ENCODE measurements at places on chromosomes 2 and 18.

DNA sequence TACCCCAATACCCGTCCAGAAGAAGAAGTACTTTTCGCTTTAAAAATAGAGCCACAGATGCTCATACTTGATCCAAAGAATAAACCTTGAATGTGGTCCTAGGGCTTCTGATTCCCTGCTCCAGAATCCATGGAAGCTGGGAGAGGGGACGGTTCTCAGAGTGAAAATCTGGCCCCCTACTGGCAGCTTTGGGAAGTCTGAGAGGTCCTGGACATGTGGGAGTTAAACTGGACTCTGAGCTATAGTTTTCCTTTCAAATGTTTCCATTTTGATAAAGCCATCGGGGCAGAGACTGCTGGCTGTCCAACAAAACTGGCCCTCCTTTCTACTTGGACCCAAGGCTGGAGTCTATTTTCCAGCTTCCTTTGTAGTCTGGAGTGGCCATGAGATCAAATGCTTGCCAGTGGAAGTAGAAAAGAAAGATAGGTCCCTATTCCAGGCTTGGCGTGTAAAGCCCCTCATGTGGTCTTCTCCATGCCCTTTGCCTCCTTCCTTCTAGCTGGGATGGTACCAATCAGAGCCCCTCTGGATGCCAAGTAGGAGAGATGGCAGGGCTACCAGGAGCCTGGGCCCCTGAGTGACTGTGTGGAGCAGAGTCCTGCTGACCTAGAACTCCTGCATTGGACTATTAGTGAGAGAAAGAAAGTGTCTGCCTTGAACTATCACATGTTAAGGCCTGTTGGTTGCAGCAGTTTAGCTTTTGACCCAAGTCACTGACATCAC, 37.7 kb upstream of the TBC1D8 start:
- no peak for DNase-seq

GRCh38 chr2:149152469-149152953, 114.0 kb downstream of the LYPD6B start:
- no peak for DNase-seq

DNA sequence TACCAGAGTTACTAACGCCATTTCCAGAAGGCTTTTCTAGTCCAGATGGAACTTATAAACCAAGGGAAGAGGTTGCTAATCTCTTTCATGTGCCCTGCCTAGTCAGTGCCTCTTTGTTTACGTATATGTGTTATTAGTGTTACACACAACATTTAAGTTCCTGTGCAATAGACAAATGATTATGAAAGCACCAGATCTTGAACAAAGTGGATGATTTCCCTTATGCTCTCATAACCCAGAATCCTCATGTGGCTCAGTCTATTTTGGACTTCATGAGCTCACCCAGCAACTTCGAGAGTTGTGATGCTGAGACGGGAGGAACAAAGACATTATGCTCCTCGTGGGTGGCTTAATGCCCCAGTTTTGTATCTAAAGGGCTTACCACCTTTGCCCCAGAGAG, 214.4 kb upstream of the SP5 start:
- DNase-seq: no peak

- DNase-seq: no peak
Observed at GRCh38 chr2:26438526-26438925, 36.8 kb downstream of the DRC1 start.

- no peak for DNase-seq
Observed at GRCh38 chr18:50791599-50792438, 28.0 kb downstream of the MRO start.

- no peak for DNase-seq
Observed at GRCh38 chr2:120034621-120035020, 21.7 kb downstream of the EPB41L5 start.

DNA sequence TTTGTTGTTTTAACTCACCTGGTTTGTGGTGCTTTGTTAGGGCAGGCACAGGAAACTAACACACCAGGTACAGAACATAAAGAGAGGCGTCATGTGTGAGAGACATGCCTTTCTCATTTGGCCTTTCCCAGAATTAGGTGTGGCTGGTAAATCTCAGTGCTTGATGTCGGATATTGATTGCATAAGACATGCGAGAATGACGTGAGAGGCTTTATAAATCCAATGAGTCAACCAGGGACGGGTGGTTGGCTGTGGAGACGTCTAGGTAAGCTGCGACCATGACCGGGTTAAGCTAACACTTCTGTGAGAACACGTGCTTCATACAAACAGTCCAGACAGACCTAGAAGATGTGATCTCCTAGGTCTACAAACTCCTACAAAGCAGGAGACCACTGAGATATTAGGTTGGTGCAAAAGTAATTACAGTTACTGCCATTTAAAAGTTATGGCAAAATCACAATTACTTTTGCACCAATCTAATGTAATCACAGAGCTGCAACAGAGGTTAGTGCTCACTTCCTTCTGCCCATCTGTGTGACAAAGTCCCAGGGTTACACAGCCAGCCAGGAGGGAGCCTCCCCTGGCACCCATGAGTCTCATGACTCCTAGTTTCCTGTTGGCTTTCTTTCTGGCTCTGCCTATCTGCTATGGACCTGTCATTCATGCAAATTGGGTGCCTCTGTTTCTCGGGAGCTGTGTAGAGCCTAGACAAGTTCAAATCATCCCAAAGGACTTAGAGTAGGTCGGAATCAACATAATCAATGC, 98.9 kb upstream of the ATP8B1 start:
- no peak for DNase-seq

- no peak for DNase-seq
Observed at GRCh38 chr2:60516826-60517225, 36.6 kb downstream of the BCL11A start.

- DNase-seq: peak; percentile 16
Observed at GRCh38 chr2:171807831-171808393, 86.1 kb downstream of the SLC25A12 start.

DNA sequence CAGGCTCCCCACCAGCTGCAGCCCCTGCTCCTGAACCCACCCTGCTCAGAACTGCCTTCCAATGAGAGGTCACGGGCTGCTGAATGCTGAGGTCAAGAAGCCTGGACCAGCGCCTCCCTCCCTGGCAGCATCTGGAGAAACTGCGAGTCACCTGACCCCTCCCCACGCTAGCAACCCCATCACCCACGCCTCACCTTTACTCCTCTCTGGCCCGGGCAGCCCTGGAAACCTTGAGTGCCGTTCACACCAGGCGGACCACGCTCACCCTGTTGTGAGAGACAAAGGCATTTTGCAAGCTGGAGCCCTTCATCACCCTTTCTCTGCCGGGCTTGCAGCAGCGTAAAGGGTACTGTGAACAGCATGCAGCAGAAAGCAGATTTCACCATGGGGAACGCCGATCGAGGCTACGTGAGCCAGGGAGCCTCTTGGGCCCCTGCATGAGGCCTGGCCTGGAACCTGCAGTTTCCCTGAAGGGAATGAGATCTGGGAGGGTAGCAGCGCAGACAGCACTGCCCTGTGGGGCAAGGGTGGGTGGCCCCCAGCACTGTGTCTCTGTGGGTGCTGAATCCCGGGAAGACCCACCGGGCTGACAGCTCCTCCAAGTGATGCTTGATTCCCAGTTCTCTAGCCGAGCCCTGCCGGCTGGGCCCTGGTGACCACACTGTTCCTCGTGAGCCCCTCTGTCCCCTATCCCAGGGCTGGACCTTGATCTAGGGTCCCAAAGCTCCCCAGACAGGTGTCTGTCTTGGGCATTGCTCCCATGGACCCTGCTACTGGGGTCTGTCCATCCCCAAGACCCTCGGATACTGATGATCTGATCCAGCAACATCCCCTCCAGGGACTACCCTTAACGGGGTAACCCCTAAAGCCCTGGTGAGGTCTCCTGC, 53.8 kb downstream of the COL6A3 start:
- DNase-seq: no peak

DNA sequence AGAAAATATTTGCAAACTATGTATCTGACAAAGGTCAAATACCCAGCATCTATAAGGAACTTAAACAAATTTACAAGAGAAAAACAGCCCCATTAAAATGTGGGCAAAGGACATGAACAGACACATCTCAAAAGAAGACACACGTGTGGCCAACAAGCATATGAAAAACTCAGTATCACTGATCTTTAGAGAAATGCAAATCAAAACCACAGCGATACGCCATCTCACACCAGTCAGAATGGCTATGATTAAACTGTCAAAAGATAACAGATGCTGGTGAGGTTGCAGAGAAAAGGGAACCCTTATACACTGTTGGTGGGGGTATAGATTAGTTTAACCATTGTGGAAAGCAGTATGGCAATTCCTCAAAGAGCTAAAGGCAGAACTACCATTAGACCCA, 64.3 kb upstream of the RBMS1 start:
- no peak for DNase-seq

GRCh38 chr2:39510140-39510539, 73.1 kb upstream of the MAP4K3 start:
- DNase-seq: peak; percentile 52

DNA sequence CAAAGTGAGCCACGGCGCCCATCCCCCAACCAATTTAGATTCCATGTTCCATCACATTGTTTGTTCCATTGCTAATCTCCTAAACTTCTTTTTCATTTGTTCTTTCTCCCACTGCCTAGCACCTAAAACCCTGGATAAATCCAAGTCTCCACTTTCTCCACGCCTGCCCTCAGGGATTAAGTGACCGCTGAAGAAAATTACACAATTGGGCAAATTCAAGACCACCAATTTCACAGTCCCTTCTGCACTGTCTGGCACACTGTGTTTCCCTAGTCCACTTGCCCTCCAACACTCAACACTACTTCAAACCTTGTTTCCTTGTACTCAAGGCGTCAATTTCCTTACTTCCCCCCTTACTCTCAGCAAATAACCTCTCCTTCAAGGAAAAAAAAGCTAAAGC, 5.1 kb upstream of the UBXN4 start:
- no peak for DNase-seq

DNA sequence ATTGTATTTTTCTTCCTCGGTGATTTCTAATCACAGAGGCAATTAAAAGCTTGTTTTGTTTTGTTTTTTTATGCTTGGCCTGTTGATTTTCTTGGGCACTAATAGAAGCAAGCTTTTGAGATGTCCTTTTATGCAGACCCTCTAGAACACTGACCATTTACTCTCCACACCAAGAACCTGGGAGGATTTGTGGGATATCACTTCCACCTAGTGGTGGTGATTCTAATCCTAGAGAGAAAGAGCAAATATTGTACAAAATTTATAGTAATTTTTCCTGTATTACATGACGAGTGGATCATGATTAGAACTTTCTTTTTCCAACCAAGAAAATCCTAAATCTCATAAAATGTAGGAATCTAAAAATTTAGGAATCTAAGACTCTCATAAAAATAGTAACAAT, 23.4 kb downstream of the NEMP2 start:
- DNase-seq: peak; percentile 33

DNA sequence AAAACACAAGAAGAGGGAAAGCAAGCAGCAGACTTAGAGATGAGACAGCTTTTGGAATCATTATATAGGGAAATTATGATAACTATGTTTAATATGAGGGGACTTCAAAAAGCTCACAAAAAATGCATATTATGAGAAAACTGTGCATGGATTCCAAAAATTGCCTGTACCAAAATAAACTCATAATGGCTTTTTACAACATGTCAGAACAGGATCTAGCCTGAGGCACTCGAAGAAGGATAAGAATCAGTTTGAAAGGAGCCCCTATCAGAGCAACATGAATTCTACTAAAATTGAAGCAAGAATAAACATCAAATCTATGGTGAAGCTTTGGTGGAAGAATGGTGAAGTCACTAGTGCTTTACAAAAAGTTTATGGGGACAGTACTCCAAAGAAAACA, 187.4 kb downstream of the RDH14 start:
- DNase-seq: no peak

- no peak for DNase-seq
Observed at GRCh38 chr2:197705912-197706838, 1.0 kb downstream of the MARS2 start.

DNA sequence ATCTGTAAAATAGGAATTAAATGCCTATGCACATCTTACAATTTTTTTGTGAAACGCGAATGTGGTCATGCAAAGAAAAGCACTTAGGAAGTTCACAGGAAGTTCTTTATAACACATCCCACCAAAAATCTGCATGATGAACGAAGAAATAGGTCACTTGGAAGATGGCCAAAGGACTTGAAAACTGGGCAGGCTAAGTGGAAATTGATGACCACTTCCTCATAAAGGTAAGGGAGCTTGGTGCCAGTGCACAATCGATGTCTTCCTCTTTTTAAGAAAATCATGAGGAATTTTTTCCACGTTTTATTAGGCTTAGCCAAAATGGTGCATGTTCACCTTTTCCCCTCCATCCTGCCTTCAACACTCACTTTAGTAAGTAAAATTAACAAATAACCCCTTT, 8.2 kb upstream of the NT5C1B start:
- DNase-seq: no peak

- peak; percentile 80 for DNase-seq
Observed at GRCh38 chr18:32175265-32175664, 14.6 kb upstream of the MEP1B start.

- no peak for DNase-seq
Observed at GRCh38 chr2:133123393-133123792, 444.9 kb downstream of the NCKAP5 start.

DNA sequence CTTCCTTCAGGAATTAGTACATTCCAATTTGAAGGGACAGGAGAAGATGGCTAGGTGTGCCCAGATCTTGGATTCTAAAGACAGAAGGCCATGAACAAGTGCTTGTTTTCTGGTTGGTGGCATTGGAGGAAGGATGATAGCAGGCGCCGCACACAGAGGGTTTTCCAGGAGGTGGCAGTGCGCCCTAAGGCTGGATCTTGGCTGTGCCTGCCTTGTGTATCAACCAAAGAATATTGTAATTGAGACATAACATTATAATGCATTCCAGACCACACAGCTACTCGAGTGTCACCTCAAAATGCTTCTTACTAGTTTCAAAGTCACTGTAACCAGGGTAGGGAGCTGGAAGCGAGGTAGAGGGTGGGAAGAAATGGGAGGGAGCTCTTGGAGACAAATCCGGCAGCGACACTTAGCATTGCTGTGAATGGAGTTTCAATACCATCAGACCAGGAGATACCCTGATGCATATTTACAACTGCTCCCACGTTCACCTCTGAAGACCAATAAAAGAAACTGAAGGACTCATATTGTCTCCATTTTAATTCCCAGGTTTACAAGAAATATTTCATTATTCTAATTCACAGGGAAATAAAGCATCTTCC, 42.5 kb downstream of the CPO start:
- peak; percentile 81 for DNase-seq

- DNase-seq: no peak
Observed at GRCh38 chr2:104876606-104877570, 23.0 kb downstream of the POU3F3 start.

- peak; percentile 49 for DNase-seq
Observed at GRCh38 chr18:50297621-50298442, 10.3 kb upstream of the CXXC1 start.

DNA sequence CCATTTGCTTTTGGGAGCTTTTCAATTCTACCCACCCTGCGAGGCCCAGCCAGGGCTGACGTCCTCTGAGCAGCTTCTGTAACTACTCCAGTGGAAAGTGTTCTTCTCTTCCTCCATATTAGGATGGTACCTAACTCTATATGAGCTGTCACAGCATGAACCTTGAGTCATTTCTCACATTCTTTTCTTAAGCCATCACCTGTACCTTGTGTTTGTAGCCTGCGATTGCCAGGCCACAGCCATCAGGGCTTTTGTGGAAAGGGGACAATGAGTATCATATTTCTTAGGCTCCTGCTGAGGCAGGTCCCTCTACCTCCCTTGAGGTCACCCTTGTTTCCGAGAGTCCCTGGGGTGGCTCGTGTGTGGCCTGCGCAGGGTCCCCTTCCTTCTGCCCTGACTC, 144.5 kb upstream of the DLX2 start:
- no peak for DNase-seq

All from muscle of back (tissue), 13 donors.